ENCODE measurements at places on chromosomes 7 and 10.

GRCh38 chr10:18140957-18141845 lies 977 bp downstream of the CACNB2 start:
- DNase-seq: no peak

DNA sequence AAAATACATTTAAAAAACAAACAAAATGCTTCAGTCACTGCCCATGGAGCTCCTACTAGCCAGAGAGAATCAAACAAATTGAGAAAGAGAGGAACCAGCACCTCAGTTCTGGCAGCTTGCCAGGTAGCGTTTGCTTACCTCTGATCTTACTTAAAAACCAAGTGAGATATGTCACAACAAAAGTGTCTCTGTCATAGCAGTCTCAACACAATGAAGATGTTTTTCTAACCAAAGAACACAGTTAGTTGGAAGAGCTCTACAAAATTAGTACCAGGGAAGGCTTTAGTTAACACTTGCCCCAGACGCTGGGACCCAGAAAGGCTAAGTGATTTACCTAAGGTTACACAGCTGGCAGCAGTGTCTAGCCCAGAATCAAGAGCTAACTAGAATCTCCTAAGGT lies 3.4 kb downstream of the DOCK4 start:
- no peak for DNase-seq

- DNase-seq: no peak
Observed at GRCh38 chr10:117689566-117689965, 147.0 kb downstream of the EMX2 start.

- DNase-seq: no peak
Observed at GRCh38 chr10:15442056-15442455, 71.0 kb upstream of the FAM171A1 start.

DNA sequence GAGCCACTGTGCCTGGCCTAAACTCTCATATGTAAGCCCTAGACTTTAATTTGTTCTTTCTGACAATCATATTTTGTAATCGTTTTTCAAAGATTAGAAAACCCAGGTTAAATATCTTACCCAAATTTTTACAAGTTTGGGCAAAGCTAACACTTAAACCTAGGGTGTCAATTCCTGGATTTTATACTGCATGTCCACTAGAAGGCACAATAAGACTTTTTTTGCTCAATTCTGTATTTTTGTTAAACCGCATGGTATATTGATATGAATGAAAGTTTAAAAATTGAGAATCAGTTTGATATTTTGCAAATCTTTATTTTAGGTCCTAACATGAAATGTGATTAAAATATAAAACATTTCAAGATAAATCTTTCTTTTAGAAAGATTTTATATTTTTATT lies 29.3 kb downstream of the DYNC2I1 start:
- no peak for DNase-seq

GRCh38 chr7:123579416-123579815 lies 21.8 kb upstream of the NDUFA5 start:
- DNase-seq: no peak

DNA sequence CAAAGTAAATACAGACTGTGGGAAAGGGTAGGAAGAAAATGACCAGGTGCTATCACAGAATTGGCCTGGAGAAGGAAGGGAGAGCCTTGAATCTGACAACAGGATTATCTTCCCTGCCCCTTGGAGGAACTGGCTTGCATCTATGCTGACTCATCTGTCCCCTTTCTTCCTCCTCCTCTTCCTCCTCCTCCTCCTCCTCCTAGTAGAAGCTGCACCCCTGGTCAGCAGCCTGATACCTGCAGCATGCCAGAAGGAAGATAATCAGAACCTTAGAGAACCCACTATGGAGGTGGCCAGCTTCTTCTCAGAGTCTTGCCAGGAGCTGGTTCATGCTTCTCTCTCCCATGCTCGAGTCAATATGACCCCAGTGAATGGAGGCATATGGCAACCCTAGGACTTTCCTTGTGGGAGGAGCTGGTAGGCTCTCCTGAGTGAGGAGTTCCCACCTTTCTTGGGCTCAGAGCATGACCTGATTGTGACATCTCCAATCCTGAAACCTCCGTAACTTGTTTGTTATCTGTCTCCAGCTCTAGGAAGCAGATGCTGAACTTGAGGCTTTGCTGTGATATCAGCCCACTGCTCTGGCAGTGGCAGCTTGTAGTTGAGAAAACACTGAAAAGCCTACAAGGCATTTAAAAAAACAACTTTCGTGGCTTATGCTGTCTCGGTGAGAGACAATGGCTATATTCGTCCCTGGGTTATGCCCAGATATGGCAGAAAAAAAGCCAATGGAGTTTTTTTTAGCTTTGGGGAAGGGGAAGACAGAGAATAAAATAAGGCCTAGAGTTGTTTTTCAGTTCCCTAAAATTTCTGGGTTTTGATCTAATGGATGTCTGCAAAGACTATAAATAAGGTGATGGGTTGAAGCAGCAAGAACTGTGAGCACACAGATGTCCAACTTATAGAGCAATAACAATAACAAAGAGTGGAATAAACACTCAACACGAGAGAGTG lies 60.6 kb downstream of the CDHR3 start:
- no peak for DNase-seq

DNA sequence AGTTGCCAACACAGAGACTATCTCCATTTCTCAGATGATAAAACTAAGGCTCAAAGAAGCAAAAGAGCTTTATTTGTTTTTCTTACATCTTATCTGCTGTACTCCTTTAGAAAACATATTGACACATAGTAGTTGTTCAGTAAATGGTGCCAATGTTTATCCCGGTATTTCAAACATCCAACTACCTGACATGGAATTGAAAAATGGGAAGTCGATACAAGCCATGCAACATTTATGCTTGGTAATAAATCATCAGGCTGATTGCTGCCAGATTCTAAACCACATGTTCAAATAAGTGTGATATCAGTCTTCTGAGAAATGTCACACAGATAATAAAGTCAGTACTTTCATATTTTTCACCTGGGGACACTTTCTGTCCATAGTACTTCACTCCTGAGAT lies 65.8 kb upstream of the C10orf120 start:
- no peak for DNase-seq

DNA sequence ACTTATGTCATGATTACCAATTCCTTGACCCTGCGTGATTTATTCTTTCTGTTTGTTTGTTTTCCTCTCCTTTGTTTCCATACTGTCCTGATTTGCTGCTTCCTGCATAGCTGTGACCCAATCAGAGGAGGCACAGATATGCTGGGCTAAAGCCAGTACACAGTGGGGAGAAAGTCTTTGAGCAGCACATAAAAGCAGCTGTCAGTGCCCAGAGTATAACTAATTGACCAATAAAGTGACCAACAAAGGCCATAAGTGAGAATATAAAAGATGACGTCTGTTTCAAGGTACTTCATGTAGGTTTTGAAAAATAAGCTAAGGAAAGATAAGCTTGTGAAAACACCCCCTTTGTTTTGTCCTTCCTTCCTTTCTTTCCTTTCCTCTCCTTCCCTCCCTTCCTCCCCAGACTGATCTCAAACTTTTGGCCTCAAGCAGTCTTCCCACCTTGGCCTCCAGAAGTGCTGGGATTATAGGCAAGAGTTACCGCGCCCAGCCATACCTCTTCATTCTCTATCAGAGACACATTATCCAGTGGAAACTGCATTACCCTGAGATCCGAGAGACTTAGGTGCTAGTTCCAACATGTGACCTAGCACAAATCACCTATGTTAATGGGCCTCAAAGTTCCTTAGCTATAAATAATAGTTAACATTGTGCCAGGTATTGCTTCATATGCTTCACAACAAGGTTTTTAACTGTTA lies 17.0 kb downstream of the BCAP29 start:
- no peak for DNase-seq

DNA sequence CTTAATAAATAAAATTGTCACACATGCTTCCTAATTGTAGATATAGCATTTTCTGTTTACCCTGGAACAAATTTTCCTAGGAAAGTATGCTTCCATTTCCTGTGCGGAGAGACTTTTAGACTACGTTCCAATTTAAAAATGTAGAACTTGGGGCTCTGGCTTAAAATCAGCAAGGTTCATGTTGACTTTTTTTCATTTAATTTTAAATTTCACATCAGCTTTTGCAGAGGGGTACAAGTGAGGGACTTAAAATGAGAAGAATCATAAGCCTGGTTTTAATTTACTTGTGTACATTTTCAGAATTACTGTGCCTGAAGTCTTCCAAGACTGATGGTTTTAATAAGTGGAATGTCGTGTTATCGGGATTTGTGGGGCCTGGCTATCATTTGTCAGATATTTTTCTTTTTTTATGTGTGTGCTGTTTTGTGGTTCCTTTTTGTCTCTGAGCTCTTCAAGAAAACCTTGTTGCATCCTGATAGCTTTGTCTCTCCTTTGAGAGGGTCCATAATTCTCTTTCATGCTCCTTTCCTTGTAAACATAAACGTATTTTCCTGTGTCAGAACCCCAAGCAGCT lies 8.8 kb upstream of the ATRNL1 start:
- DNase-seq: no peak

DNA sequence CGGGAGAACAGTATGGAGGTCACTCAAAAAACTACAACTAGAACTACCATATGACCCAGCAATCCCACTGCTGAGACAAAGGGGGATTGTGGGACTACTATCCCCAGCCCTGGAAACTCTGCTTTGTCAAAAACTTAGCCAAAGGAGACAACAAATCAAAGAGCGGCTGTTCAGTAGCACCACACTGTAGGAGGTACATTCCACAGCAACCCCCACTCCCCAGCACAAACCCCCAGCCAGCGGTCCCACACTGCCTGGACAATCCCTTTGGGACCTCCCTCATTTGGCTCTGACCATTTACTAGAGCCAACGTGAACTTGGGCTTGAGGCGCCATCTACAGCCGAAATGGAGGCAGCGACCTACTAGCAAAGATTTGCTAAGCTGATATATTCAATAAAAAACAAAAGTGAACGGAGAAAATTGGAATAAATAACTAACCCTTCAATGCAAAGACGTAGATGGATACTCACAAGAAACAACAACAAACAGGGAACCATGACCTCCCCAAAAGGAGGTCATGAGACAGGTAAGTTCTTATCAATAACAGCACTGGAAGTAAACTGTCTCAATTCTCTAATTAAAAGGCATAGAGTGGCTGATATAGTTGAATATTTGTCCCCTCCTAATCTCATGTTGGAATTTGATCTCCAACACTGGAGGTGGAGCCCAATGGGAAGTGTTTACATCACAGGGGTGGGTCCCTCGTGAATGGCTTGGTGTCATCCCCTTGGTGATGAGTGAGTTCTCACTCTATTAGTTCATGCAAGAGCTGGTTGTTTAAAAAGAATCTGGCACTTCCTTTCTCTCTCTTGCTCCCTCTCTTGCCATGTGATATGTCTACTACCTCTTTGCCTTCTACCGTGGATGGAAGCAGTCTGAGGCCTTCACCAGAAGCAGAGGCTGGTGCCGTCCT lies 119.0 kb upstream of the KCNMA1 start:
- DNase-seq: no peak

DNA sequence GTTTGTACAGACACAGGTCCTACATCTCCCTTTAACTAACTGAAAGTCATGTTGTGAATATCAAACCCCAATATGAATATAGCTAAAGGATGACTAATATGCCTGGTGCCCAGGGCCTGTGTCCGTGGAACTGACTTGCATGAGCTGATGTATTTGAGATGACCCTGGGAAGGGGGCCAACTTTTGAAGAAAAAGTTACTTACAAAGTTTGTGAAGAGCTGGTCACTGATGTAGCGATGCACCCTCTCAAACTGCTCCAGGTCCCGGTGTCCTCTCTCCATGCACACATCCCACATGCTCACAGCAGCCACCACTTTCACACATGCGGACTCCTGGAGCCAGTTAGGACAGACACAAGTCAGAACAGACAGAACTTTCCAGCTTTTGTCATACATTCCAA lies 106.2 kb downstream of the ABCC2 start:
- DNase-seq: no peak

- no peak for DNase-seq
Observed at GRCh38 chr7:92641921-92642511, 51.8 kb upstream of the FAM133B start.

DNA sequence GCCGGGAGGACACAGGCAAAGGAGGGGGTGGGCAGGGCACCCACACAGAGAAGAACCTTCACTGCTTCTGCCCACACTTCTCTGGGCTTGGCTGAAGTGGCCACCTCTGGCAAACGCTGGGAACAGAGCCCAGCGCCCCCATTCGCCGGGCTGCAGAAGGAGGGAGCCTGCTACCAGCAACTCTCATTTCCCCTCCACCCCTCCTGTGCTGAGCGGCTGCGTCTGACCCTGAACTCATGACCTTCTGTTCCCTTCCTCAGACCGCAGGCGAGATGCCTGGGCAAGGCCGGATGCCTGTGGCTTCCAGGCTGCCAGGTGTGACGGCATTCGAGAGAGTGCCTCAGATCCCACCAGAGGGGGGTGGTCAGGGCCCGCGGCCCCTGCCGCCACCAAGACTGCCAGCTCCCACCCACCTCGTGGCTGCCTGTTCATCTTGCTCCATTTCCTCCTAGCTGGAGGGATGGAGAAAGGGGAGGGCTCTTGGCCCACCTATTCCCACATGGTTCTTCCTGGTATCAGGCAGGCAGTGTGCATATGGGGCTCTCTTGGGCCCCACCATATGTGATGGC lies 19.8 kb downstream of the DNAJB12 start:
- no peak for DNase-seq

DNA sequence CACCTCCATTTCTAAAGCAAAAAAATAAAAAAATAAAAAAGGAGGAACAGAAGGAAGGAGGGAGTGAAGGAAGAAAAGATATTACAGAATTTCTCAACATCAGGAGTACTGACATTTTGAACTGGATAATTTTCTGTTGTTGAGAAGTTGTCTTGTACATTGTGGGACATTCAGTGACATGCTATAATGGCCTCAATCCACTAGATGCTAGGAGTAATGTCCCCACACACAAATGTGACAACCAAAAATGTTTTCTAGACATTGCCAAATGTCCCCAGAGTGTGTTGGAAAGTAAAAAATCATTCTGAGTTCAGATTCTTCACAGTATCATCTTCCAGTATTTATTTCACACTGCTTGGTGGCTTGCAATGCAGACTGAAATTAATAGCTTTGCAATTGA lies 6.5 kb downstream of the ZNF438 start:
- no peak for DNase-seq

DNA sequence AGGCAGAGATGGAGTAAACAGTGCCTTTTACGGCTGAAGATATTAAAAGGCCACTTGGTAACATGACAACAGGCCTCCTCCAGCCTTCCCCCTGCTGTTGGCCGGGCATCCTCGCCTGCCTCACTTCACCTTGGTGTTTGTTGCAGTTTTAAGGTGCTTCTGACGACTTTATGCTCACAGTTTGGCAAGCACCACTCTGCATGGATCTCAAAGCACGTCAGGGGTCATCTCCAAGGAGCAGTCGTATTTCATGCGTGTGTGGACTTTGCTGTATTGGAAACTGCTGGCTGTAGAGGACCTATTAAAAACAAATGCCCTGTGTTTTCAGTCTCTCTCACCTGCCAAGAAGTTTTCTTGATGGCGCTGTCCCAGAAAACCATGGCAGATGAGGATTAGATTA lies 483.1 kb downstream of the RPS24 start:
- no peak for DNase-seq

GRCh38 chr10:6204063-6204340 lies 1.3 kb downstream of the PFKFB3 start:
- DNase-seq: peak; percentile 66

- no peak for DNase-seq
Observed at GRCh38 chr10:50396491-50397311, 145.4 kb upstream of the ASAH2 start.

GRCh38 chr7:51121931-51122425 lies 194.6 kb downstream of the COBL start:
- DNase-seq: no peak

Measured in stimulated activated CD4-positive, alpha-beta T cell treated with anti-CD3 and anti-CD28 coated beads, Interleukin-1b, Interleukin-23, amount 100 ng/mL, for 4 hours (primary cell).